Stimulated activated CD8-positive, alpha-beta memory T cell treated with anti-CD3 and anti-CD28 coated beads, Interleukin-4, amount 100 ng/mL, for 4 hours (primary cell): ENCODE measurements at places on chromosomes 7 and 10.

DNA sequence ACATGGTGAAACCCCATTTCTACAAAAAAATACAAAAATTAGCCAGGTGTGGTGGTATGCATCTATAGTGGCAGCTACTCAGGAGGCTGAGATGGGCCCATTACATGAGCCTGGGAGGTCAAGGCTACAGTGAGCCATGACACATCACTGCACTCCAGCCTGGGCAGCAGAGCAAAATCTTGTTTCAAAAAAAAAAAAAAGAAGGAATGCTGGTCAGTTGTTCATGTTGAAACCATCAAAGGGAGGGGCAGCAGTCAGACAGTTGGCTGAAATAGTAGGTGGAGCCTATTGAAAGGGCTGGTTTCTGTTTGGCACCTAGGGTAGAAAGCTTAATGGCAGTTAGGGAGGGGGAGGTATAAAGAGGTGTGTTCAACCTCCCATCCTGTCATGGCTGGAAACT lies 323.0 kb downstream of the GALNT17 start:
- no peak for DNase-seq

- no peak for DNase-seq
Observed at GRCh38 chr7:18806177-18806576, 310.6 kb downstream of the HDAC9 start.

- no peak for DNase-seq
Observed at GRCh38 chr7:137366995-137367394, 23.5 kb upstream of the PTN start.

GRCh38 chr10:79586933-79587332 lies 23.8 kb upstream of the SFTPA1 start:
- DNase-seq, result no peak

- DNase-seq, result no peak
Observed at GRCh38 chr10:116080553-116080952, 192.5 kb downstream of the GFRA1 start.

GRCh38 chr7:29469976-29470557 lies 93.6 kb upstream of the PRR15 start:
- no peak for DNase-seq

GRCh38 chr10:75367901-75368300 lies 33.7 kb downstream of the ZNF503 start:
- DNase-seq, result no peak
